ENCODE measurements at places on chromosomes 5 and 9.

DNA sequence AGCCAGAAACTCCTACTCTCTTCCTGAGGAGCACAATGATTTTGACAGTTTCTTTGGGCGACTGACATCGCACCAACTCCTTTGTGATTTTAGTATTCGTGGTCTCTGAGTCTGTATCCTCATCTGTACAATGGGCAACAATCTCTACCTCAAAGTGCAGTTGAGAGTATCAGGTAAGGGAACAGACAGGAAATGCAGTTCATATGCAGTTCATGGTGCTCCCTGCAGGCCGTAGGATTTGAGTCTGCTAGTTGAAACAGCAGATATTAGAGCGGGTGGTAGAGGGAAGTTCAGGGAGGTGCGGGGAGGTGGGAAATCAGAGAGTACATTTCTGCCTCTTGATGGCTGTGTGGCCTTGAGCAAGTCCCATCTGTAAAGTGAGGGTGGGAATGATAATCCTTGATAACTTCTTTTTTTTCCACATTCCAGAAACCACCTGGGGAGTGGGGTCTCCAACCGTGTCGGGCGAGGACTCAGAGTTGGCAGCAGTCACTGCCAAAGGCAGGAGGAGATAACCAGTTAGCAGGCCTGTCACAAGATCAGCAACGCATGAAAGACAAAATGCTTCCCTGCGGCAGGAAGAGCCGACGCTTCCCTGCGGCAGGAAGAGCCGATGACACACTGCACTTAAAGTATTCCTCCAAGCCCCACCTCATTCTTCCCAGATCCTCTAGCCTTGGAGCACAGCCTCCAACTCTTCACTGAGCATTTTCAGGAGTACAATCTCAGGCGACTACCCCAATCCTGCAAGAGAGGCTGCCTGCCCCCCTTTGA, 6.0 kb upstream of the NEK6 start:
- DNase-seq, result no peak

GRCh38 chr5:139181835-139182452, 16.2 kb downstream of the SIL1 start:
- DNase-seq, result no peak

DNA sequence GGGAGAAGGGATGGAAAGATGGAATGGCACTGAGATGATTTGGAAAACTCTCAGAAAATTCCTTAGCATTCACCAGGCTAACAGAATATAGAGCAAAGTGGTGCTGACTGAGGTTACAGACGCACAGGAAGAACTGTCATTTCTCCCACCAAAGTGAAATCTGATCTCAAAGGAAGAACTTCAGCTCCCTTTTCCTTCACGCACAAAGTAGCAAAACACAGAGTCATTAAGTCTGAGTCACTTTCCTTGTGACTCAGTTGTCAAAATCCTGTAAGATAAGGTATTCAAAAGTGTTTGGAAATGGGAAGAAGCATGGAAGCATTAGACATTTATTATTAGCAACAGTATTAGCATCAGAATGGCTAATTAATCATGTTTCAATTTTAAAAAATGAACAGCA, 11.7 kb downstream of the MPDZ start:
- no peak for DNase-seq

DNA sequence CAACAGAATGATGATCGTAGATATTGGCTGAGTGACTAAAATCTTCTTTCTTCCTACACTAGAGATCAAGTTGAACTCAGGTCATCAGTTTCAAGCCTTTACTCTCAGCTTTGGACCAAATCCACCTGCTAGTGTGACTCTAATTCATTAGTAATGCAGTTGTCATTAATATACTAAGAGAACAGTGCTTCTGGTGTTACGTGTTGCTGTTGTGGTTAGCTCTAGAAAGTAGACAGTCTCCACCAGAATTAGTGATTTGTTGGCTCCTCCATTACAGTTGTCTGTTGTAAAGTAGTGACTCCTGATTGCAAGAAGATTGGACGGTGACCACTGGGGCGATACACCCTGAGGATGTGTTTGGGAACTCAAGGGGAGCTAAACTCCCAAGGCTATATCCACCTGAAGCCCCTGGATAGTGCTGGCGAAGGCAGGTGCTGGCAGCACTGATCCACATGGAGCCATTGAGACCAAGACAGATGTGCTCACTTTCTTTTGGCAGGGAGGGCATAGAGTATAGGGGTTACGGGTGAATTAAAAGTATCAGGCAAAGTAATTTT, 3.1 kb downstream of the CAMK4 start:
- no peak for DNase-seq

GRCh38 chr5:52840277-52841050, 52.7 kb downstream of the ITGA1 start:
- DNase-seq, result no peak

DNA sequence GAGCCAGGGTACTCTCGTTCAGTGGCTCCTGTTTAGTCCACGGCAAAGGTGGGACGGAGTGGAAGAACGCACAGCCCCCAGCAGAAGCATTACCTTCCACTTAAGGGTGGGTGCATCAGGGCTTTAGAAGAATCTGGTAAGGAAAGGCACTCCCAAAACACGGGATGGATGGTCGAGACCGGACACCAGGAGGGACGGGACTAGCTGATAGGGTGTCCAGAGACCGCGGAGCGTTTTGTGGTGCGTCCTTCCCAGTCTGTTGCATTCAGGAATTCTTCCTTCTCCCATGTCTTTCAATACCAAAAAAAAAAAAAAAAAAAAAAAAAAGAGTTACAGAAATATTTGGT, 545 bp upstream of the CTSV start:
- DNase-seq, result no peak

- DNase-seq, result no peak
These were observed 43.9 kb downstream of the FYB1 start for GRCh38 chr5:39175273-39175955.

GRCh38 chr9:16039218-16039987, 486.6 kb downstream of the CCDC171 start:
- no peak for DNase-seq

GRCh38 chr5:145497052-145497451, 338.1 kb downstream of the PRELID2 start:
- no peak for DNase-seq

- DNase-seq, result no peak
These were observed 285.3 kb downstream of the ZNF608 start for GRCh38 chr5:124461157-124461556.

- no peak for DNase-seq
These were observed 88.1 kb downstream of the FGF1 start for GRCh38 chr5:142597546-142598337.

GRCh38 chr5:123220621-123221146, 131.6 kb downstream of the PRDM6 start:
- no peak for DNase-seq

GRCh38 chr5:111389390-111390082, 122.8 kb downstream of the STARD4 start:
- no peak for DNase-seq

Measured in T-helper 1 cell (primary cell).